Lung (tissue), 17 donors: ENCODE measurements at places on chromosomes 4 and X.
A peak's percentile ranks its signal among the peaks of the same experiment; 100 is the strongest.

DNA sequence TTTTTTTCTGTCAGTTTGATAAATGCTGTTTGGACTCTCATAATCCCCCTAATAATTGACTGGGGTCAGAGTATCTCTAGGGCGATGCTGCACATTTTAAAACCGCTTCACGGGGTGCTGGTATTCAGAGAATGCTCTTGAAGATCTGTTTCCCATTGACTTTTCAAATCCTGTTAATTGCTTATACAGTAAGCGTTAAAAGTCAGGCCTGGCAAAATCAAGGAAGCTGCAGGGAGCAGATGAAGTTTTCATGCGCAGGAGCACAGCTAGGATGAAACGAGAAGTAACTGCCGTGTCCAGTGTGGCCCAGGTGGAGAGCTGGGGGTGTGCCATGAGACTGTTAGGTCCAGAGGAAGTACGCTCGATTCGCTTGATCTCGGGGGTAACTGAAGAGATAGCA lies 312.9 kb downstream of the TRIML1 start:
- H3K4me1 ChIP-seq: no peaks in the 10 kb centered on the region
- no peak overlapping the region for H3K4me3 ChIP-seq
- no peak overlapping the region for H3K27ac ChIP-seq
- DNase-seq: no peak
- H3K27me3 ChIP-seq: no peaks in the 10 kb centered on the region

- H3K4me1 ChIP-seq: no peaks in the 10 kb centered on the region
- H3K27ac ChIP-seq: no peak overlapping the region
- DNase-seq: no peak
- H3K27me3 ChIP-seq: peaks cover 27% of the 10 kb centered on the region
Measured at GRCh38 chrX:2962381-2962780, 33.2 kb upstream of the ARSD start.

DNA sequence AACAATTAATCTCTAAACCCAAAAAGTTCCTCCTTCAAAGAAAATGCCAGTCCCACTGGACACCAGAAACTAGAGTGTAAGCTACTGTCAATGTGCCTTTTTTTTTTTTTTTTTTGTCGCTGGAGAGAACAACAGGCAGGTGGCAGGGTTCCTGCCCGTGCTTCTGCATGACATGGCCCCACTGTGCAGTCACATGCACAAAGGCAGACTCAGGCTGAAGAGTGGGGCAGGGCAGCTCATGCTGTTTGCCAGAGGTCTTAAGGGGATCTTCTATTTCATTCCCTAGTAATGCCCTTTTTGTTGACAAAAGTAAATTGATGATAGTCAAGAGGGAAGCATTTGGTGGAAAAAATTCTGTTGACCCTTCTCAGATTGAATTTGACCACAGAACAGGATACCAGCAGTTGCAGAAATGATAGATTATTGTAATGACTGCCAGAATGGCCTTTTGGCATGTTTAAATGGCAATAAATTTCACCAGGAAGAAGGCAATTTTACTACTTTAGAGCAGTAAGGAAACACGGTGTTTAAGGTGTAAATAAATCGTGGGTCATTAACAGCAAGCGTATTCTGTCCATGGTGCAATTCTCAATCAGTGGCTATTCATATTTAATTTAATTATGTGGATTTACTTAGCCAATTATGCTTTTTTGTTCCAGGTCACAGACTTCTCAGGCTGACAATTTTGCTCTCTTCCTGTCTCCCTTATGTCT lies 80.9 kb downstream of the NKX6-1 start:
- no peak overlapping the region for H3K4me3 ChIP-seq
- no peak overlapping the region for H3K27ac ChIP-seq

GRCh38 chr4:60117726-60118323 lies 1082.3 kb upstream of the ADGRL3 start:
- no peak overlapping the region for H3K4me3 ChIP-seq
- H3K27me3 ChIP-seq: no peaks in the 10 kb centered on the region

DNA sequence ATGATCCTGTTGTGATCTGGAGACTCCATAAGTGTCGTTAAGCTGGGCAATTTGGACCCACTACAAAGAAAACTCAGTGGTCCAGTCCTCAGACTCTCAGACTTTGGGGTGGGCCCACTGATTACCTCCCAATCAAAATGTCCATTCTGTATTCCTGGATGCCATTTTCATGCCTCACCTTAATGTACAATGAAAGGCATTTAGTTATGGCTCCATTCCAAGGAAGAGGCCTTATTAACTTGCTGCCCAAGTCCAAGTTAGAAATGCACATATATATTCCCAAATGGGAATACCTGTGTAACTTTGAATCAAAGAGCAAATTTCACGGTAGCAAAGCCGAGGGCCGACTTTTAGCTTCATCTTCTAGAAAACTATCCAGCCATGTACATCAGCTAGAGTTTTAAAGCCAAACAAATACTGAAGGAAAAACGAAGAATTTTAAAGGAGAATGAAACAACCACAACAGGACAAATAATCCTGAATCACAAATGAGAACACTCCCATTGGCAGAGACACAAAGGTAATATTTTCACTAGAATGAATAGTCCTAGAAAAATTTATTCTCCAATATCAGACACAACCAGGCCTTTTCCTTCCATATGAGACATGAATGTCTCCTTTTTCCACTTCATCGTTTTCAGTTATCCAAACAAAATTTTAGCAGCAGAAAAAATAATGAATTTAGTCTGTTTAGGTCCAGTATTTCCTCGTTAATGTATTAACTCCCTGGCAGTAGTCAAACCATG lies 63.7 kb upstream of the HHIP start:
- H3K4me3 ChIP-seq: no peak overlapping the region
- H3K36me3 ChIP-seq: no peaks in the 10 kb centered on the region
- peaks cover 6% of the 10 kb centered on the region for H3K4me1 ChIP-seq
- peak overlapping the region; percentile 45 for H3K27ac ChIP-seq

GRCh38 chrX:2589186-2590020 lies 88.6 kb upstream of the DHRSX start:
- no peaks in the 10 kb centered on the region for H3K4me1 ChIP-seq
- H3K27me3 ChIP-seq: peaks cover 28% of the 10 kb centered on the region
- no peaks in the 10 kb centered on the region for H3K36me3 ChIP-seq
- DNase-seq: no peak
- H3K4me3 ChIP-seq: no peak overlapping the region

DNA sequence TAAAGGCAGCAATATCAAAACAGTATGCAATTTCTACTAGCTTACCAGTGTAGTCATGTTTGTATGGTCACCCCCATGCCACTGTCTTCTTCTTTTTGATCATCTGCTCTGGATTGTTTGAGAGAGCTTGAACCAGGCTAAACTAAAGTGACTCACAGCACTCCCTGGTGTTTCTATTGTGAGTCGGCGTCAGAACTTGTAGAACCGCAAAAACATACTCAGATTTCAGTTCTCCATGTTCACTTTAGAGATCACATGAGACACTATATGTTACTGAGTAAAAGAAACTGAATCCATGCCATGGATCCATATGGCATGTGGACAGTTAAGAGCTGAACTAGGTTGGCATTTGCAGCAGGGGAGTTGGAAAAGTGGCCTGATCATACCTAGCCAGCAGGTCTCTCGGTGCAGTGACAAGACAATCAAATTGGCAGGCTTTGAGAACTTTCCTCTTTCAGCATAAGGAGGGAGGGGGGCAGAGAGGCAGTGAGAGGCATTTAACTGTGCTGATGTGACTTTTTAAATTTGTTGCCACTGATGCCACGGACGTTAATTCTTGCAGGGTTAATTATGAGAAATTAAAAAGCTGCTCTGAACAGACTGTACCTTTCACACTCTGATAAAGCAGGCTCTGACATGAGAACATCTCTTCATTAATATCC lies 88.4 kb downstream of the AFF2 start:
- H3K4me1 ChIP-seq: no peaks in the 10 kb centered on the region
- no peaks in the 10 kb centered on the region for H3K36me3 ChIP-seq
- no peak for DNase-seq
- H3K27me3 ChIP-seq: peaks cover 11% of the 10 kb centered on the region

DNA sequence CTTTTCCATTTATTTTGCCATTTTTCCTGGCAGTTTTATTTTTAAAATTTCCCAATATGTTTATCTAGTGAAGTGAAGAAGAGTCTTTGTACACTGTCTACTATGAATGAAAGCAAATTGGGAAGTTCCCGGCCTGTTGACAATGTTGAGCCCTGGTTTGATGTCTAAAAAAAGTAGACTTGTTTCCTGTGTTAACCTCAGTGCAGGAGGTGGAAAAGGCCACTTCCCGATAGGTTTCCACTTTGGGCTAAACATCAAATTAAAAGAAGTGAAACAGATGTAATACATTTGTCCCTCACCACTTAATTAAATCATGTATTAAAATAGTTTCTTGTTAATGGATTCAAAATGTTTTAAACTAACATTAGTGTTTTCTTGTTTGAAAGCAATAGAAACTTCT lies 30.0 kb downstream of the BBS12 start:
- no peak overlapping the region for H3K27ac ChIP-seq
- H3K4me3 ChIP-seq: no peak overlapping the region
- no peak for DNase-seq
- no peaks in the 10 kb centered on the region for H3K27me3 ChIP-seq
- no peaks in the 10 kb centered on the region for H3K36me3 ChIP-seq

DNA sequence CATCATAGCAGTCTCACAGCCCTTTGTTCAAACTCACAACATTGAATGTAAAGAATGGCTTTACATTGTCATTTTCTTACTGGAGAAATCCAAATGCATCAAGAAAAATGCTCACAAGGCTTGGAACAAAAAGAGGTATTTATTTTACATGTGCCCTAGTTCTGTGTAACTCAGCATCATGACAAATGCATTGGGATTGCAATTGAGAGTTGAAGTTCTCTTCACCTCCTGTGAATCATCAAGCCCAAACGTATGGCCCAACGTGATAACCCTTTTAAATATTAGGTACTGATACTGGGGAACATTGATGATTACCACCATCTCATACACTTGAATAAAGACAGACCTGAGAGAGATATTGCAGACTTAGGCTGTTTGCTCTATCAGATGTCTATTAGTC lies 61.6 kb downstream of the GASK1B start:
- no peaks in the 10 kb centered on the region for H3K36me3 ChIP-seq
- no peaks in the 10 kb centered on the region for H3K4me1 ChIP-seq
- H3K27me3 ChIP-seq: no peaks in the 10 kb centered on the region
- H3K27ac ChIP-seq: no peak overlapping the region

DNA sequence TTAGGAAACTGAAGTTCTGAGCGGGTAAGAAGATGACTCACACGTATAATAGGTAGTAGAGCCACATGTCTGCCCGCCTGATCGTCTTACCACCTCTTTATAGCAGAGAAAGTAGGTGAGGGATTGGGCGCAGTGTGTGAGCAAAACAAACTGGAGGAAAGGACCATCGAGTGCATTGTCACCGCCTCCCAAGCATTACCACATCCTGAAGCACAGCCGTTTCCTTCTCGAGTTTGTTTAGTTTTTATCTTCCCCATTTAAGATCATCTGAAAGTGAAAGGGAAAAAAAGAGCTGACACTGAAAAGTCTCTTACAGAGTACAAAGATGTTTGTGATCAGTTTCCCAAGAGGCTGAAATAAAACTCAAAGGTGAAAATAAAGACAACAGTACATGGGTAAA lies 14.8 kb downstream of the PDK3 start:
- H3K27ac ChIP-seq: no peak overlapping the region
- DNase-seq: no peak
- H3K27me3 ChIP-seq: peaks cover 27% of the 10 kb centered on the region
- no peaks in the 10 kb centered on the region for H3K4me1 ChIP-seq

DNA sequence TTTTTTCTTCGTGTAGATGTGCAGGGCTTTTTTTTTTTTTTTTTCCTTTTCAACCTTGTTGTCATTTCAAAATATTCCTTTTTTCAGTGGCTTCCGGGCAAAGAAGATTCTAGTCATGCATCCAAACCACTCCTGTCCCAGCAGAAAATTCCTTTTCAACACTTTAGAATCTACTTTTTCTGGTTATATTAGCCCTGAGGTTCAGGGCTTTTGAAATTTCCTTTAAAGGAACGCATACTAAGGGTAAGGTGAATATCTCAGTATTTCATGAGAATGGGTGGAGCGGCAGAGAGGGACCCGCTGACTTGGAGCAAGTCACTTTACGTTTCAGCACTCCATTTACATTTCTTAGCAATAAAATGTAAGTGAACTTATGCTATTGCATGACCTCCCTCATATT lies 15.6 kb upstream of the TENM3 start:
- no peaks in the 10 kb centered on the region for H3K36me3 ChIP-seq
- peaks cover 17% of the 10 kb centered on the region for H3K4me1 ChIP-seq
- no peaks in the 10 kb centered on the region for H3K27me3 ChIP-seq
- no peak overlapping the region for H3K4me3 ChIP-seq
- no peak overlapping the region for H3K27ac ChIP-seq

DNA sequence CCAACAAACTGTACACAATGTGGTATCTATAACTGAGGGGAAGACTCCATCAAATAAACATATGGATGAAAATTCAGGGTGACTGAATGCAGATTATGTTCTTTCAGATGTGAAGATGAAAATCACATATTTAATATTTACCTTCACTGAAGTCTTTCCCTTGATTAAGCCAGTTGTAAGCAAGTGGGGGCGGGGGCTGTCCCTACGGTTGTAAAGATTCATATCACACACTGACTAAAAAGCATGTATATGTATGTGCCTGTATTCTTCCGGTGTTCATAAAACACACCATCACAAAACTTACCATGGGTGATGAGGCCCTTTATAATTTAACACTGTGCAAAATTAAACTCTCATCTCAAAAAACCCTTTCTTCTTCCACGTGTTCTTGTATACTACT lies 1.3 kb downstream of the TAB3 start:
- H3K4me1 ChIP-seq: no peaks in the 10 kb centered on the region
- no peaks in the 10 kb centered on the region for H3K36me3 ChIP-seq
- no peak overlapping the region for H3K27ac ChIP-seq
- H3K4me3 ChIP-seq: no peak overlapping the region
- DNase-seq: no peak
- H3K27me3 ChIP-seq: no peaks in the 10 kb centered on the region

- no peaks in the 10 kb centered on the region for H3K36me3 ChIP-seq
- no peak overlapping the region for H3K4me3 ChIP-seq
- DNase-seq: peak; percentile 46
- H3K27ac ChIP-seq: peak overlapping the region; percentile 78
Measured at GRCh38 chr4:71607780-71608677, 175.8 kb downstream of the GC start.

GRCh38 chr4:82797040-82797404 lies 1.6 kb downstream of the SCD5 start:
- no peaks in the 10 kb centered on the region for H3K27me3 ChIP-seq
- H3K4me1 ChIP-seq: peaks cover 10% of the 10 kb centered on the region
- DNase-seq: peak; percentile 39
- H3K4me3 ChIP-seq: peak overlapping the region; percentile 42
- H3K27ac ChIP-seq: no peak overlapping the region

GRCh38 chr4:82784681-82785610 lies 13.7 kb downstream of the SCD5 start:
- peak; percentile 79 for DNase-seq
- no peaks in the 10 kb centered on the region for H3K36me3 ChIP-seq
- H3K27me3 ChIP-seq: no peaks in the 10 kb centered on the region
- no peak overlapping the region for H3K4me3 ChIP-seq
- H3K27ac ChIP-seq: no peak overlapping the region

DNA sequence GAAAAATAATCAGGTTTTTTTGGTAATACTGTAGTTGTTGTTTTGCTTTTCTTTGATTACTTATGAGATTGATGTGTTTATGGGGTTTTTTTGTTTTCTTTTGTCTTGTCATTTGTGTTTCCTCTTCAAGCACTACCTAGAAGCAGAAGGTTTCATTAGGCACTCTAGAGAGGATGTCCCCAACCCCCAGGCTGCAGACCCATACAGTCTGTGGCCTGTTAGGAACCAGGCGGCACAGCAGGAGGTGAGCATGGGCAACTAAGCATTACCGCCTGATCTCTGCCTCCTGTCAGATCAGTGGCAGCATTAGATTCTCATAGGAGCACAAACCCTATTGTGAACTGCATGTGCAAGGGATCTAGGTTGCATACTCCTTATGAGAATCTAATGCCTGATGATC lies 22.9 kb upstream of the NOCT start:
- DNase-seq: no peak
- H3K27me3 ChIP-seq: no peaks in the 10 kb centered on the region
- no peaks in the 10 kb centered on the region for H3K36me3 ChIP-seq
- no peaks in the 10 kb centered on the region for H3K4me1 ChIP-seq
- no peak overlapping the region for H3K4me3 ChIP-seq
